GOT3 (cell line): ENCODE measurements at places on chromosomes 12 and 14.

GRCh38 chr14:28879573-28879996 lies 113.0 kb downstream of the FOXG1 start:
- DNase-seq = no peak

- no peak for DNase-seq
Observed at GRCh38 chr12:58860788-58861240, 59.5 kb downstream of the LRIG3 start.

GRCh38 chr12:93541578-93542225 lies 30.8 kb upstream of the SOCS2 start:
- no peak for DNase-seq

DNA sequence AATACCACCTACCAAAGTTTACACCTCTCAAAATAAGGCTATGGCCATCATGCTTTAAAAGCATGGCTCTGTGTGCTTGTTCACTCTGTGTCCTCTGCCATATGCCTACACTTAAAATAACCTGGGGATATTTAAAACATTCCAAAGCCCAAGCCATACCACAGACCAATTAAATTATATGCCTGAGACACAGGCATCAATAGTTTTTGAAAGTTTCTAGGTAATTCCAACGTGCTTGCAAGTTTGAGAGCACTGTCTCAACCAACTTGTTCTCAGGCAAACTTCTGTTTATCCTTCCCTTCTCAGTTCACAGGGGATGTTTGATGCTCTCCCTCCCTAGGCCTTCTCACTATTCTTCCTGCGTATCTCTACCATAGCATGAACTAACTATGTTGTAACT lies 3.4 kb upstream of the FRMD6 start:
- DNase-seq = no peak

GRCh38 chr14:91315844-91316267 lies 71.4 kb upstream of the GPR68 start:
- DNase-seq = peak; percentile 1

DNA sequence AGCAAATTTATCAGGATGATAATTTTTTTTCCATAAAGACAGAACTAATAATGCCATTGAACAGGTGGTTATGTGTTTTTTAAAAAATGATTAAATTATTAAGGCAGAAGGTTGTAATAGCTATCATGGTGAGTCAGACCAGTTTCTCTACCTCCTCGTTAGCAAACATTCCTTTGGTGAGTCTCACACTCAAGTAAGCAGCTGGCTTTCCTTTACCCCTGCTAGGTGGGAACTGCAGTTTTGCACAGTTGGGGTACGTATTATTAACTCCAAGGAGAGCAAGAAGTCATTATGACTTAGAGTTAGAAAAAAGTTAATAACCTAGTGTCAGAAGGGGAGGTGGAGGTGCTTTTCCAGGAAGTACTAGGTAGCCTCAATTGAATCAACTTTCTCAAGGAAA lies 165.3 kb downstream of the SNAPC1 start:
- no peak for DNase-seq

- DNase-seq = peak; percentile 86
Observed at GRCh38 chr12:48851883-48852733, at the start of gene DDX23. Gene DDX23 (minus strand): TSS chr12:48852163. CDS start chr12:48845782, 6,381 bp downstream.

- DNase-seq = no peak
Observed at GRCh38 chr12:80032946-80033345, 66.4 kb upstream of the OTOGL start.

GRCh38 chr12:51749206-51749985 lies 99.1 kb downstream of the FIGNL2 start:
- no peak for DNase-seq

DNA sequence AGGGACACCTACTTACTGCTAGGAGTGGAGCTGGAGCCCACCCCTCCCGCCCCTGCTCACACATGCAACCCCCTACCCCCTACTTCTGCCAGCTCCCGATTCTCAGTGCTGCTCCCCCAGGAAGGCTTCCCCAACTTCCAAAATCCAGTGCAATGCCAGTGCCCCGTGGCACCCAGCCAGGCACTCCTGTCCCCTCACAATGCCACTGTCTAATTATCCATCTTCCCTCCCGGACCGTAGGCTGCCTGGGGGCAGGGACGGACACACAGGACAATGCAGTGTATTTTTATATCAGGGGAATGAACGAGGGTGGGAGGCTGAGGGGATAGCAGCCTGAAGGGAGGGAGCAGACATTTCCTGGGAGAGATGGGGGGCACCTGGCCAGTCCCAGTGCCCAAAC lies 12.4 kb downstream of the OTUB2 start:
- no peak for DNase-seq

- DNase-seq = no peak
Observed at GRCh38 chr12:101747697-101748096, 8.4 kb upstream of the SYCP3 start.

- no peak for DNase-seq
Observed at GRCh38 chr14:97120611-97121031, 323.4 kb downstream of the VRK1 start.

GRCh38 chr14:74220991-74221390 lies 18.3 kb upstream of the VSX2 start:
- no peak for DNase-seq

- DNase-seq = no peak
Observed at GRCh38 chr12:58588770-58589169, 331.5 kb downstream of the LRIG3 start.
